Lung (tissue), 17 donors: ENCODE measurements at places on chromosomes 4 and X. TPM values are rescaled to one million over a fixed set of nuclear protein-coding genes. Genes with fewer than 3 reads are reported as not detected.

The TMSB15A gene
- 6.4 TPM for total RNA-seq

DNA sequence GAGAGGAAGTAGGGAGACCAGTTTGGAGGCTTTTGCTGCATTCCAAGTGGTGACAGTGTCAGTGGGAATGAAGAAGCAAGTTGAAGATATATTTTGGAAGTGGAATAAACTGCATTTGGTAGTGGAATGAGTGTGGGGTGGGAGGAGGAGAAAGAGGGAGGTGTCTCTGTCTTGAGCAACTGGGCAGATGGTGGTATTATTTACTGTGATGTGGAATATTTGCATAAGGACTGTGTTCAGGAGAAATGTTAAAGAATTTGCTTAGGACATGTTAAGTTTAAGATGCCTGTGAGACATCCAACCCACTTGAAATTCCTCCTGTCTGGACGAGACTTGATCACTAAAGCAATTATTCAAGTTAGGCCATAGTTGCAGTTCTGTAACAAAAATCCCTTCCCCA lies 448.9 kb upstream of the AMOT start:
- no peak for DNase-seq
- no peak overlapping the region for H3K4me3 ChIP-seq
- H3K4me1 ChIP-seq, result no peaks in the 10 kb centered on the region
- no peak overlapping the region for H3K27ac ChIP-seq

The HEPH gene
- total RNA-seq, result 21.1 TPM

DNA sequence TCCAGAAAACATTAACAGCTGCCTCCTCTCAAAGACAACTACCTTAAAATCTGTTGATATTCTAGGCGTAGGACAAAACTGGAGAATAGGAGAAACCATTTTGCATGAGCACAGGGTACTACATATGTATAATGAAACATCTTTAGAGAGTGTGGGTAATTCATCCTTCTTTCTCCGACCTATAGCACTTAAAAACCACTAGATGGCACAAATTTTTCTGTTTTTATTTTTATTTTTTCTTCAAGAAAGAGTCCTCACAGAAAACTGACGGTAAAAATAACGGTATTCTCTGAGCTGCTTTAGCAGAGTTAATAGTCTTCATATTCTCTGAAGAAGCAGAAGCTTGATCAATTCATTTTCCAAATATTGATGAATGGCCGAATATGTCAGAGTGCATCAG lies 14.6 kb downstream of the SMIM31 start:
- no peak overlapping the region for H3K4me3 ChIP-seq
- H3K27me3 ChIP-seq, result no peaks in the 10 kb centered on the region
- H3K4me1 ChIP-seq, result no peaks in the 10 kb centered on the region
- no peaks in the 10 kb centered on the region for H3K36me3 ChIP-seq

GRCh38 chr4:8312976-8313375 lies 43.4 kb downstream of the HTRA3 start:
- peaks cover 18% of the 10 kb centered on the region for H3K4me1 ChIP-seq
- no peak overlapping the region for H3K27ac ChIP-seq
- no peak overlapping the region for H3K4me3 ChIP-seq
- H3K27me3 ChIP-seq, result no peaks in the 10 kb centered on the region

DNA sequence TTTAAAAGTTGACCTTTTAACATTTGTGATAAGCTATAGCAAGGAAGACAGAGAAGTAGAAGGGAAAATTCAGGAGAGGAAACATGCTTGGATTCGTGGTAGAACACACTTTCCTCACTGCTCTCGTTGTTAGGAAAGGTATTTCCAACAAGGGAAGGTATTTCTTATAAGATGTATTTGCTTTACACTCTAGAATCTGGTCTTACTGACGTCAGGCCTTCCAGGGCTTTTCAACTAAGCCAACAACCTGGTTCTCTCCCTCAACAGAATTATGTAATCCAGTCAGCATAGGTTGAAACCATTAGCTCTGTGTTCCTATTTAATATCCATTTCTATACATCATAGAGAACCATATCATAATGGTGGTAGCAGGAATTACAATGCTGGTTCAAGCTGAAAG lies 241.9 kb downstream of the SLC39A8 start:
- H3K36me3 ChIP-seq, result no peaks in the 10 kb centered on the region
- peak; percentile 38 for DNase-seq
- H3K4me3 ChIP-seq, result no peak overlapping the region
- no peaks in the 10 kb centered on the region for H3K27me3 ChIP-seq
- no peak overlapping the region for H3K27ac ChIP-seq

DNA sequence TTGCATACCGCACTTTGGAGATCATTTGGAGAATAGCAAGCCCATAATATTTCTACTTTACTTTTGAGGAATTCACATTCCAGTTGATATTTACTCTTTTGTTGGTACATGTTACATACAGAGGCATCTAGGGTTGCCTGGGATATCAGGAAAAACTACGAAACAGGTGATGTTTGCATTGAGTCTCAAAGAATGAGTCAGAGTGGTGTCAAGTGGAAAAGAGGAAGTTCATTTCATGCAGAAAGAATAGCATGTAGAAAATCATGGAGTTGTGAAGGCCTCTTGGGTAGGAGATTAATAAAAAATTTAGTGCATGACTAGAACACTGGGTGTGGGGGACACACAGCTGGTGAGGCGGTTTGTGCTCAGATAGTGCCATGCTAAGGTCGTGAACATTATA lies 33.5 kb upstream of the ELOVL6 start:
- no peak overlapping the region for H3K27ac ChIP-seq
- H3K4me1 ChIP-seq, result no peaks in the 10 kb centered on the region
- H3K4me3 ChIP-seq, result no peak overlapping the region
- H3K36me3 ChIP-seq, result no peaks in the 10 kb centered on the region
- DNase-seq, result peak; percentile 5
- no peaks in the 10 kb centered on the region for H3K27me3 ChIP-seq

The ADAM29 gene
- total RNA-seq, result not detected

GRCh38 chrX:38970074-38970473 lies 168.8 kb downstream of the MID1IP1 start:
- no peak overlapping the region for H3K4me3 ChIP-seq
- no peaks in the 10 kb centered on the region for H3K4me1 ChIP-seq
- no peak for DNase-seq
- no peaks in the 10 kb centered on the region for H3K36me3 ChIP-seq
- H3K27ac ChIP-seq, result no peak overlapping the region

The NUP54 gene
- 57.6 TPM for total RNA-seq
